ENCODE measurements at places on chromosomes 16 and 17.

- DNase-seq = no peak
Measured at GRCh38 chr16:88503374-88503770, 50.3 kb downstream of the ZFPM1 start.

GRCh38 chr17:82963104-82963950, 116.1 kb upstream of the METRNL start:
- DNase-seq = peak; percentile 46

DNA sequence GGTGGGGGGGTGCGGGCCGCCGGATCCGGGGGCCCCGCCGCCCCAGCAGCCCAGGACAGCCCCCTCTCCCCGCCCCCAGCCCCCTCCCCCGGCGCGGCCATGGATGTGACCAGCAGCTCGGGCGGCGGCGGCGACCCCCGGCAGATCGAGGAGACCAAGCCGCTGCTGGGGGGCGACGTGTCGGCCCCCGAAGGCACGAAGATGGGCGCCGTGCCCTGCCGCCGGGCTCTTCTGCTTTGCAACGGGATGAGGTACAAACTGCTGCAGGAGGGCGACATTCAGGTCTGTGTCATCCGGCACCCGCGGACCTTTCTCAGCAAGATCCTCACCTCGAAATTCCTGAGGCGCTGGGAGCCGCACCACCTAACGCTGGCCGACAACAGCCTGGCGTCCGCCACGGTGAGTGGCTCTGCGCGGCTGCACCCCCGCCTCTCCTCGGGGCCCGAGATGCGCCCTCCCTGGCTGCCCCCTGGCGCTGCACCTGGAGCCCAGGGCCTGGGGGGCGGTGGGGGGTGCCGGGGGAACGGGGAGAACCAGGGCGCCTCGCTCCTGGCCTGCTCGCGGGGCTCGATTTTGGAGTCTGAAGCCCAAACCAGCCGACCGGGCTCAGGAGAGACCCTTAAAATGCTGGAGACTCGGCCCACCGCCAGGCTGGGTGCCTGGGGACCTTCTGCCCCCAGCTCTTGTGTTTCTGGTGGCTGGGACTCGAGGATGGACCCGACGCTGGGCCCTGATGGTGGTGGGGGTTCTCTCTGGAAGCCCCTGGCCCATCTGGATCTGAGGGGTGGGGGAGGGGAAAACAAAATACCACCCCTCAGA, 744 bp downstream of the CMIP start:
- no peak for DNase-seq

DNA sequence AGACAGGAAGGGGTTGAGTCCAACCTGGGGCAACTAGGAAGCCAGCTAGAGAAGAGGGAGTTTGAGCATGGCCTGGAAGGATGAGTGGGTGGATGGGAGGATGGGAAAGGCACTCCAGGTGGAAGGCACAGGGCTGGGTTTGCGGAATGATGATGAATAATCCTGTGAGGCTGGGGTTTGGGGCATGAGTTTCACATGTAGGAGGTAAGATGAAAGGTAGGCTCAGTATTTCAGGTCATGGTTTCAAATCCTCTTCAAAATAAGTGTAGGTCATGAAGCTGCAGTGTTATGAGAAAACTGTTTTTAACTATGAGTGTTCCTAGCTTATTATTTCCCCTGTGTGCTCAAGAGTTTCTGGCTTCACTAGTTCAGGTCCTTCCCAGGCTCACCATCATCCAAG, 130.3 kb downstream of the SKAP1 start:
- DNase-seq = no peak

GRCh38 chr17:75909812-75910274, 5.2 kb upstream of the MRPL38 start:
- no peak for DNase-seq

- no peak for DNase-seq
Measured at GRCh38 chr17:36533935-36534839, 481 bp downstream of the MYO19 start.

- DNase-seq = no peak
Measured at GRCh38 chr17:35372846-35373533, 431 bp downstream of the SLFN11 start.

DNA sequence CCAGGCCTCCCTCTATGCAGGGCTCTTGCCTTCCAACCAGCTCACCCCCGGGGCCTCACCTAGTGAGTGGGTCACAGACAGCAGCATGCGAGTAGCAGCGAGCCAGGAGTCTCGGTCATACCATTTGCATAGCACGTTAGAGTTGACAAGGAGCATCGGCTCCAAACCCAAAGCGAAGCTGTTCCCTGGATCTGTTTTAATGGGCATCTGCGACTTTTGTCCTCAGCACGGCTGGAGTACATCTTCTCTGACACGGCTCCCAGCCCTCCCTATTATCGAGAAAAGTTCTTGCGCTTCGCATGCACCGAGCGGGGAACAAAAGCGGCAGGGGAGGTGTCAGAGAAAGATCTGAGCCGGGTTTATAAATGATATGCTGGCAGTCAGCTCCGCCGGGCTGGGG, 253.3 kb downstream of the MAF start:
- DNase-seq = no peak

DNA sequence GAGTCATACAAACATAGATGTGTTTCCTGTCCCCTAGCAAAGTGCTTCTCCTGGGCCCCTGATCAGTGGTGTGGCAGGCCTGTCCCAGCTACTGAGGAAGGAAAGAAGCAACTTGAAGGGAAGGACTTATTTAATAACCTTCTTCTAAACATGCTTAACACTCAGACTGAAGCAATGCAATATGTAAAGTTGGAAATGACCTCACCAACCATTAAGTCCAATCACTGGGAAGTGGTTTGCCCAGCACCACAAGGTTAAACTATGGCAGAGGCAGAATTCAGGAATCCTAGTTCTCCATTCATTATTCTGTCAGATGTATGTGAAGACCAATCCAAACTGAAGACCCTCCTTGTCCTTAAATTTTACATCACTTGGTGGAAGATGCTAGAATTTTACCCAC, 39.1 kb downstream of the CENPV start:
- DNase-seq = no peak

DNA sequence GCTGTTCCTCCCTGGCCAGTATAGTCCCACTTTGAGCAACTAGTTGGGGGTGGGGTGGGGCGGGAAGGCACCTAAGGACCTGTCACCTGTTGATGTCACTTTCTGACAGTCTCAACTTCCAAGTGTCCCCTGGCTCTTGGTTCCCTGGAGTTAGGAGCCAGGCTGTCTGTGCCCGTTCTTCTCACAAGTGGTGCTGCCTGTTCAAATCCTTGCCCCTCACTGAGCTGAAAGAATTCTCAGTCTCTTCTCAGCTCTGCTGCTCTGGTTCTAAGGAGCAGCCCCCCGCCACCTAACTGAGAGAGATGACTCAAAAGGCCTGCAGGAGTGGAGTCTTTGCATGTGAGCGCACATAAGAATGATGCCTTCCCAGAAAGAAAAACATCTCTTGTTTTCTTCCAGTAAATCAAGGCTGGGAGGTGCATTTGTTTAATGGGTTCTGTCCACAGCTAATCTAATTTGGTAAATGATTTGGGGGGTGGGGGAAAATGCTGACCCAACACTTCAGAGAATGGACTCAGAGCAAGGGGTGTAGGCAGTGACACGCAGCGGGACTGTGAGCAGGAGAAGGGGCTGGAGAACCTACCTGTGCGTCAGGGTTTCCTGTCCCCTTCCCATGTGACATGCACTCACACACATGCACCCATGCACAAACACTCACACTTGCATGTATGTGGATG, 78.2 kb upstream of the NLRP1 start:
- DNase-seq = no peak

GRCh38 chr16:12434567-12434966, 369.1 kb downstream of the CPPED1 start:
- no peak for DNase-seq

DNA sequence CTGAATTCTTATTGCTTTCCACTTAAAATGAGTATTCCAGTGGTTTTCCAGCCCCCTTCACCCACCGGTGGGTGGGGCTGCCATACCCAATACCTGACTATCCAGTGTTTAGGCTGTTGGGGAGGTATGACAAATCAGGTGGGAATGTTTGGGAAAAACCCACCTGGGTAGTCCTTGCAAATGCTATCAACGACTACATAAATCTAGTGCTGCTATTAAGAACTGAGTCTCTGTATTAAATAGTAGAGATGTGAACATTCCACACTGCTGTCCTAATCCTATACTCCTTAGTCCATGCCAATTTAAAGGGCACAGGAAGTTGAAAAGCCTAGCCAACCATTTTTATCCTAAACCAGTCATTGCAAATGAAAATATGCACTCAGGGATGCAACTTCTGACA, 126.6 kb downstream of the AXIN2 start:
- DNase-seq = no peak

DNA sequence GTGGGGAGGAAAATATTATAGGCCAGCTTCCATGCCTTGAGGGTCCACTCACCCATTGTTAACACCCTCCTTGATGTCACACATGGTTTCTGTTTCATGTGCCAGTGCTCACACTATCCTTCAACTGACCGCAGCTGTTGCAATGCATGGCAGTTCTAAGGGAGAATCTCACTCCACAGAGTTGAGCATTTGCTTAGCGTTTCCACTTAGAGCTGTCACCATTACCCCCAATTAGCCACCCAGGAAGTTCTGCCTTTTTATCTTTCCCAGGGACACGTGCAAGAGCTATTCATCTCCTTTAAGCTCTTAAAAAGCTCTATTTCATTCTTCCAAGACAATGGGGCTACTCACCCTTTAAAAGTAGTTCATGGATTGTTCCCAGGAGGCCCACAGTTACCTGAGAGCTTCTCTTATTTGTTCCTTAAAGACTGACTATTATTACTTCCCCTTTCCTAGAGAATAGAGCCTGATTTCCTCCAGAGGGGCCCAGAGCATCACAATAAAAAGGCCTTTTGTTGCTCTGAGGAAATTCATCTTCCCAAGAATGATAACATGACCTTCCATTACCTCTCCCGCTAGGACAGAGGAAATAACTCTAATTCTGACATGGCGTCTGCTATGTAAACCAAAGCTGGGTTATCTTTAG, 126.8 kb downstream of the CACNG3 start:
- DNase-seq = no peak

DNA sequence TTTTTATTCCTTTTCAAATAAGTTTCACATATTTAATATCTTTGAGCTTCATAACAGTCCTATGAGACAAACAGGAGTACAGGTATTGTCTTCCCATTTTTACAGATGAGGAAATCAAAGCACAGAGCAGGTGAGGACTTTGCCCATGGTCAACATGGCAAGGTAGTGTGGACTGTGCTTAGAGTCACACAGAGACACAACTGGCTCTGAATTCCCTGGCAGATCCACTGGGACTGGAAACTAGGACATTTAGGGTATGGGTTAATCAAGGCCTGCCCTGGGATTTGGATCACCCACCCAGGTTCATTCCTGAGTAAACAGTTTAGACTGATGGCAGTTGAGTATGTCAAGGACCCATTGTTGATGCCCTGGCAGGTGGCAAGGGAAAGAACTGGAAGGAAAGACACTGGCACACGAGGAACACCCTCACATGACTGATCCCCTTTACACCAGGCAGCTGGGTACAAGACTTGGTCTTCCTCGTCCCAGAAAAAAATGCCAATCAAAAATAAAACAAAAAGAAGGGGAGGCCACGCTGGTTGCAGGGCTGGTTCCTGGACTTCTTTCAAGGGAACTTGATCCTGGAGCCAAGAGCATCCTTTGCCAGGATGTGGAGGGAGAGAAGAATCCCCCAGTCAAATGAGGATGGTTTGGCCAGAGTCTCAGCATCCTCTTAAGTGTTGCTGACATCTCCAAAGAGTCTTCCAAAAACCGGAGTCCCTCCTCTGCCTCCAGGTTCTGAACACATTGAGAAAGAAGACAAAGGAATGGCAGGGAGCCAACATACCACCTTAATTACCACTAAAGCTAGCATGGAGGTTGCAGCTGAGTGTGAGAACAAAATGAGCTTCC, 34.9 kb downstream of the CHD9 start:
- no peak for DNase-seq

DNA sequence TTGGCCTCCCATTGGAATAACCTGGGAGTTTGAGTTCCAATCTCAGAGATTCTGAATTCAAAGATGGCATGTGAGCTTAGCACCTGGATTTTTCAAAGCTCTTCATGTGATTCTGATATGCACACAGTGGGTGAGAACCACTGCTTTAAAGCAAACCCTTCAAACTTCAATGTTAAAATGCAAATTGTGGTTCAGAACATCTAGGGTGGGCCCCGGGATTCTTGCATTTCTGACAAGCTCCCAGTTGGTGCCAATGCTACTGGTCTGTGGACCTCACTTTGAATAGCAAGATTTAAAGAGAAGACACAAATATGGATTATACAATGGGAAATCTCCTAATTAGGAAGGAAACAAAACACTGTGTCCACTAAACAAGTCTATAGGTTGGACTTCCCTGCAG, 43.8 kb upstream of the GPRC5B start:
- DNase-seq = no peak

- no peak for DNase-seq
Measured at GRCh38 chr16:85025781-85026653, 1.6 kb upstream of the KIAA0513 start.

DNA sequence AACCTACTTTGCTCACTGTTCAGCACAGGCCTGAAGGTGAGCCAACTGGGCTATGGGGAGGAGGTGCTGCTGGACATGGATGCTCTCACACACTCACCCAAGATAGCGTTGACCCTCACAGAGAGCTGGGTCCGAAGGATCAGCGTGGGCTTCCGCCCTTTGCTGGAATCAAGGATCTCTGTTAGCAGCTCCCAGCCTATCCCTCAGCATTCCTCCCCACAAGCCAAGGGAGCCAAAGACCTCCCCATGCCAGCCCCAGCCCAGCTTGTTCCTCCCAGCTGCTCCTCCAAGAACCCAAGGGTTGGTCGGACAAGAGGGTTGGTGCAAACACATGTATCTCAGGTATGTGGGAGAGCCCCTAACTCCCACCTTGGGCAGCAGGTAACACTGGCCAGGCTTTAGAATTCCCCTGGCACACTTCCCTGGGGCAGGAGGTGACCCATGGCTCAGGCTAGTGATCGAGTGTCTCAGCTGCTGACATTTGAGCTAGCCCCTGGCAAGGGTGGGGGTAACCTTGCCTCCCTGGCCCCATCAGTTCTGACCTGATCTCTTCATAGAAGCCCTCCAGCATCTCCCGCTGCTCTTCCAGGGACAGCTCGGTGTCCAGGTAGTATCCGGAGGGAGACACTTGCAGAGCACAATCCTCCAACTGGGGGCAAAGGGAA, 8.3 kb downstream of the FHOD1 start:
- no peak for DNase-seq

DNA sequence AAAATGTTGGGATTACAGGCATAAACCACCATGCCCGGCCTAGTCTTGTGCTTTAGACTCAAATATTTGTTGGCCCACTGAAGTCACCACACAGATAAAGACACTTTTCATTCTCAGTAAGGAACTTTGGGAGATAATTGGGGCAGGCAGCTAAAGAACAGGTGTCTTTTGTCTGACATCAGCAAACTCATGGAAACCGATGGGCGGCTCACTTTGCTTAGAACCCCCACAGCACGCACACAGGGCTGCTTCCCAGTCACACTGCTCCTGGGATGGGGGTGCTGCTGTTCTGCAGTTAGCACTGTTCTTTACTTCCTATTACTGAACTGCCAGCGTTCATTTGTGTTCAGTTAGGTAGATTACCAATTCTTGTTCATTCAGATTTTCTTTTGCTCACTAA, 18.0 kb upstream of the BRCA1 start:
- DNase-seq = no peak

All from fibroblast of skin of left quadriceps (primary cell).